ENCODE measurements at places on chromosomes 7 and 10. TPM values are rescaled to one million over a fixed set of nuclear protein-coding genes. Genes with fewer than 3 reads are reported as not detected.

POLR2J2 gene
- 15.3 TPM for total RNA-seq

ATG9B gene
- total RNA-seq, result 3.9 TPM

HOXA9 gene
- total RNA-seq, result not detected

GRM8 gene
- 25.2 TPM for total RNA-seq

PNLIP gene
- not detected for total RNA-seq

IFIT2 gene
- 3.4 TPM for total RNA-seq

NUTM2E gene
- 0.45 TPM for total RNA-seq

EGR2 gene
- 0.18 TPM for total RNA-seq

GNAT3 gene
- 2.1 TPM for total RNA-seq

GRCh38 chr10:52927678-52928077, 155.1 kb upstream of the MBL2 start:
- no peak for DNase-seq

- peak; percentile 22 for DNase-seq
Observed at GRCh38 chr7:82605247-82605864, 161.8 kb upstream of the CACNA2D1 start.

- DNase-seq, result no peak
Observed at GRCh38 chr7:107180378-107180777, 11.6 kb downstream of the HBP1 start.

DNA sequence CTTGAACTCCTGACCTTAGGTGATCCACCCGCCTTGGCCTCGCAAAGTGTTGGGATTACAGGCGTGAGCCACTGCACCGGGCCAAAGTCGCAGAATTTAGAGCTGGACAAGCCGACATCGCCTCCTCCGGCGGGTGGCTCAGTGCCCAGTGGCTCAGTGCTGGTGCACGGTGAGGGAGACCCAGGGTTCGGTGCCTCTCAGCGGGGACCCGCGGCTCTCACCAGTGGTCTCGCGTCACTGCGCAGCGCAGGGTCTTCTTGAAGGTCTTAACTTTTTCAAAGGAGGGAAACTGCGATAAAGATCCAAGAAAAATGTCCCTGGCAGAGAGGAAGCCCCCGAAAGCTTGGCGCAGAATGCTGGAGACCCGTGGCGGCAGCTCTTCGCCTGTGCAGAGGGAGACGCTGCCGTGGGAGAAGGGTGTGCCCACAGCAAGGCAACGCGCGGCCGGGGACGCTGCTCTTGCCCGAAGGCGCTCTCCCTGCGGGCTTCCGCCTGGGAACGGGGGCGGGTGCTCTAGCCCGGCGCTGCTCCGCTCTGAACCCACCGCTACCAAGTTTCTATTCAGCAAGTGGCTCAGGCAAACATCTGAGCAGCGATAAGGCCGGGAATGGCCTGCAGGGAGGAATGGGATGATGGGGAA, 324.3 kb downstream of the DNAJB6 start:
- no peak for DNase-seq

- DNase-seq, result no peak
Observed at GRCh38 chr7:66597461-66597860, 31.2 kb upstream of the KCTD7 start.

DNA sequence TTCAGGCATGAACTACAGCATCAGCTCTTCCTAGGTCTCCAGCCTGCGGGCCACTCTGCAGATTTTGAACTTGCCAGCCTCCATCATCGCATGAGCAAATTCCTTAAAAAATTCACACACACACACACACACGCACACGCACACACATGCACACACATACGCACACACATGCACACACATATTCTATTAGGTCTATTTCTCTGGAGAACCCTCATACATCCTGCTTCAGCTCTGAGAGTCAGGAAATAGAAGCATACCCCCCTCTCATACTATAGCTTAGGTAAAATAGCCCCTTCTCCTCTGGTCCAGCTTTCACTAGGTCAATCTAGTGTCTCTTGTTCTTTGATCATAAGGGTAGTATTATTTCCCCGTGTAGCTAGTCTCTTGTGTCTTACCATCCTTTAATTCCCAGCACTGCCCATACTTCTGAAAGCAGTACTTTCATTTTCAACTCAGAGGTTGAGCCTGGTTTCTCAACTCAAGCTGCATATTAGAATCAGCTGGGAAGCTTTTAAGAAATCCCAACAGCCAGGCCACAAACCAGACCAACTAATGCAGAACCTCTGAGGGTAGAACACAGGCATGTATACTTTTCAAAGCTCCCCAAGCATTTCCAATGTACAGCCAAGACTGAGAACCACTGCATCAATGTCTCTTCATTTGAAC, 30.9 kb upstream of the ITGB8 start:
- no peak for DNase-seq

GRCh38 chr10:124414076-124414475, 4.6 kb downstream of the OAT start:
- peak; percentile 27 for DNase-seq

DNA sequence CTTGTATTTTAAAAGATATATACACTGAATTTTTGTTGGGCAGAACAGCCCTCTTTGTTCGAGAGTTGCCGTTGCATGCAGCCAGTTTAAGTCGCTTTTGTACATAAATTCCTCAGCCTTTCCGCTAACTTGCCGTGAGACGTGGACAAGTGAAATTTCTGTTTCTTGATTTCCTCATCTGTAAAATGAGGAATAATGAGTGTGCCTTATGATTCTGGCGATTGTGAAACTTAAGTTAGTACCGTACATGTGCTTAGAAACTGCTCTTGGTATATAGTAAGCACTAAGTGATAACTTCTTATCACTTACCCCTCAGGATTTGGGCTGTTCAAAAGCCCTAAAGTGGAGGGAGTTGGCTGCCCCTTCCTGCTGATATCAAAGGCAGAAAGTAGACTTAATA, 1.4 kb downstream of the CCNJ start:
- no peak for DNase-seq

DNA sequence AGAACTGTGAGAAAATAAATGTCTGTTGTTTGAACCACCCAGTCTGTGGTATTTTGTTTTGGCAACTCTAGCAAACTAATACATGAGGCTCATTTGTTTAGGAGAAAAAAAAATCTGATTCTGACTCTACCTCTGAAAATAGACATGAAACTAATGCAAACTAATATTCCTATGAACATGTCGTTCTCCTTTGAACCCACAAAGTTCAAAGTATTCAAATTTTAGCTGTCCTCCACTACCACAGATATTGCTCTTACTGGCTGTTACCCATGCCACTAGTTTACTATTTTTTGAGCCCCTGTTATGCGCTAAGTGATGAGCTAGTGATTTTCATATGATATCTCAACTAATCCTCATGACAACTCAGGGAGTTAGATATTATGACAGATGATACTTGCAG, 58.8 kb upstream of the ZNF804B start:
- no peak for DNase-seq

DNA sequence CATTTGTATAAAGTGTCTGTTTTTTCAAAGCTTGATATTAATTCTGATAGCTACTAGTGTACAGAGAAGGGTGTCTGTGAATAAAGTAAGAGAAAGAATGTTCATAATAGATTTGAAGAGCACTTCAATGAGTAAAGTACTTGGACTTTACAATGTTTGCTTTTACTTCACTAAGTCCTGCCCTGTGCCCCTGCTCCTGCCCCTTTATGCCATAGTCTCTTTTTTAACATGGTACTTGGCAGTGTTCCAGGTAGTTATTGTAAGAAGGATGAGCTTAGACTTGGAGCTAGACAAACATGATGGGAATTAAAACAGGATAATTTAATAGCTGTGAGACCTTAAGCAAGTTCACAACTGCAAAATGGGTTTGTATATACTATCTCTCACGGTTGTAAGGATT, 41.0 kb downstream of the ZEB1 start:
- DNase-seq, result no peak

DNA sequence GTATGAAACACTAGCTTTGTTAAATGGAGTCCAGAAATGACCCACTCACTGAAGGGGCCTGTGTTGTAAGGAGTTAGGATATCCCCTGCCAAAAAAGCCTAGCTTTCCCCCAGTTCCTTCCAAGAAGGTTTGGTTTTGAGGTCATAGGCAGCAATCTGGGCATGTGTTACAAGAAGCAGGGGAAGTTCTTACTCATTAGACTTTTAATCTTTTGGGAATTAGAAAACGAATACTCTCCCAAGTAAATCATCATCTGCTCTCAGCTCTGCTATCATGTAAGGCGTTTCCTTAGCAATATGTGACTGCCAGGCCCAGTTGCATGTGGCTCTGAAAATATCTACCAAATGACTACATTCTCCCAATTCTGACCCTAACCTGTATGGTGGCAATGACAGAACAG, 3.7 kb downstream of the NOD1 start:
- no peak for DNase-seq

- no peak for DNase-seq
Observed at GRCh38 chr7:128791972-128792327, 182 bp downstream of the CCDC136 start.

- no peak for DNase-seq
Observed at GRCh38 chr7:410395-410910, 109.2 kb downstream of the PDGFA start.

GRCh38 chr10:118781541-118781940, 26.8 kb upstream of the CACUL1 start:
- DNase-seq, result peak; percentile 78

DNA sequence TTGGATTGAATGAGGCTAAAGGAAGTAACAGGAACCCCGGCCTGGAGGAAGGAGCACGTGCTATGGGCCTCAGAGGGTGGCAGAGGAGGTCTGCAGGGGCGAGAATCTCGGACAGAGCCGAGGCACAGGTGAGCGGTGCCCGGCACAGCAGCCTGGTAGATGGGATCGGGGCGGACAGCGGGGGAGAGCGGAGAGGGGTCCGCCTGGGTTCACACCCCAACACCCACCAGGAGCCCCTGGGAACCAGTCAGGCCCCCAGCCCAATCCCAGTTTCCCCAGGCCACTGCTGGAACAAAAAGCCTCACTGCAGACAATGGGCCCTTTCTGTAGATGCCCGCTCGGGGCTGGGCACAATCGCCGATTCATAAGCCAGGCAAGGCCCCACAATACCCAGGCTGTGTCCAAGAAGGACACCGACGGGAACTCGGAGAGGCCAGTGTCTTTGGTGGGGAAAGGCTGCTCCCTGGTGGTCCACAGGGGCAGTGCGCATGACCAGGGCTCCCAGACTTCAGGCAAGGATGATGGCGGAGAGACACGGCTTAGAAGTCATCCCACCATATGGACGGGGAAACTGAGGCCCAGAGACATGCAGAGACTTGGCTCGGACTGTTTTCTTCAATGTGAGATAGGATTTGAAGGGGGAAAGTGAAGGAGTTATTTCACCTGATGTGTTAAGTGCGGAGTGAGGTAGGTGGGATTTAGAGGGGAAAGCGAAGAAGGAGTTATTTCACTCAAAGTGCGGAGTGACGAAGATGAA, 106.9 kb upstream of the GPR26 start:
- DNase-seq, result peak; percentile 67

- DNase-seq, result no peak
Observed at GRCh38 chr10:132875435-132875834, 66.9 kb downstream of the CFAP46 start.

DNA sequence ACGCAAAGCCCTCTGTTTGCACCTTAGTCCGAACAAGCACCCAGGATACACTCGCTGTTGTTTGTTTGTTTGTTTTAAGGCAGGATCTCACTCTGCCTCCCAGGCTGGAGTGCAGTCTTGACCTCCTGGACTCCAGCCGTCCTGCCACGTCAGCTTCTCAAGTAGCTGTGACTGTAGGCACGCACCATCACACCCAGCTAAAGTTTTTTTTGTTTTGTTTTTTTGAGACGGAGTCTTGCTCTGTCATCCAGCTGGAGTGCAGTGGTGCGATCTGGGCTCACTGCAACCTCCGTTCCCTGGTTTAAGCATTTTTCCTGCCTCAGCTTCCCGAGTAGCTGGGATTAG, 76.8 kb downstream of the CTBP2 start:
- no peak for DNase-seq

GRCh38 chr10:60114765-60115586, 208.6 kb upstream of the CCDC6 start:
- peak; percentile 17 for DNase-seq

DNA sequence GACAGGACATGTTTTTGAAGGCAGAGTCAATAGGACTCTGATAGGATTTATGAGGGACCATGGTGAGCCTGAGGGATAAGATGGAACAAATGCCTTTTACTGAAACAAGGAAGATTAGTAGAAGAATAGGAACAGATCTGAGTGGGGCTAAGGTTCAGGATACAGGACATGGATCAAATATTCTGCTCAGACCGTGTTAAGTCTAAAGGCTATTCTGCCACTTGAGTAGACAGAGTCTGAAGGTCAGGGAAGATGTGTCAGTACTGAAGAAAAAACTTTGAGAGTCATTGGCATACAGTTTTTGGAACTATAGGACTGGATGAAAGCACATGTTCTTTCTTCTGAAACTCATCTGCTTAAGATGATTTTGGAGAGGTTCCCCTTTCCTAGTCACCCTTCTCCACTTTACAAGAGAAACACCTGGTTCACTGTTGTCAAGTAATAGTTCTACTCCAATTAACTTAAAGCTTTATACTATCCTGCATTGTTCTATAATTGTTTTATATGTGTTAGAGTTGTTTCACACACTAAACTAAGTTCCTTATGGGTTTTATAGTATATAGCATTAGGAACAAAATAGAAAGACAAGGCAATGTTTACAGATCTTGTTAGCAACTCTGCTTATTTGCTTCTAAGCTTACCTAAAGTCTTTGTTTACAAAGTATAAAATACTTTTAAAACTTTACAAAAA, 43.4 kb downstream of the WASL start:
- no peak for DNase-seq

DNA sequence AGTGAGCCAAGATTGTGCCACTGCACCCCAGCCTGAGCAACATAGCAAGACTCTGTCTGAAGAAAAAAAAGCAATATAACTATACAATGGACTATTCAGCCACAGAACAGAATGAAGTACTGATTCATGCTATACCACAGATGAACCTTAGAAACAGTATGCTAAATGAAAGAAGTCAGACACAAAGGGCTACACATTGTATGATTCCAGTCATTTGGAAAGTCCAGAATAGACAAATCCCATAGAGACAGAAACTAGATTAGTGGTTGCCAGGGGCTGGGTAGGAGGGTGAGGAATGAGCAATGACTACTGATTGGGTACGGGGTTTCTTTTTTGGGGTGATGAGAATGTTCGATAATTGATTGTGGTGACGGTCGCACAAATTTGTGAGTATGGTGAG, 9.6 kb upstream of the CFAP70 start:
- DNase-seq, result no peak

DNA sequence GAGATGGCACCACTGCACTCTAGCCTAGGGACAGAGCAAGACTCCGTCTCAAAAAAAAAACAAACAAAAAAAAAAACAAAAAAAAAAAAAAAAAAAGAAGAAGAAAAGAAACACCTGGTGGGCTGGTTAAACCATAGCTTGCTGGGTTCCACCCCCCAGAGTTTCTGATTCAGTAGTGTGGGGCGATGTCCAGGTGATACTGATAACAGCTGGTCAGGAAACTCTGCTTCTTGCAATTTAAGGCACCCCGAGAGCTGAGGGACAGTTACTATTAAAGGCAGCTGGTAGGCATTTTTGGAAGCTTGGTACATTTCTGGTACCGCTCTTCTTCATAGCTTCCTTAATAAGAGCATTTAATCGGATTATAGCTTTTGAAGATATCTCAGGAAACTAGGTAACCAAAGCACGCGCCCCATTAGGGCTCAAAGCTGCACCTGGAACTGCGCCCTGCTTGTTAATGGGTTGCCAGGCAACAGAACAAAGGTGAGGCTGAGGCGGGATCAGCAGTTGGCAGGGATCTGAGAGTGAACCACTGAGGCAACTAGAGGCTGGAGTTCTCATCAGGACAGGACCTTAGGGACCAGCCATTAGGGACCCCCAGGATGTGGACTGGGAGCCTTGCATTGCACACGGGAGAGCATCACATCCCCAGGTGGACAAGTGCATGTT, 6.5 kb upstream of the SDK1 start:
- DNase-seq, result no peak

Measured in cerebellum (tissue), 4 donors.